ENCODE measurements at places on chromosomes 2 and 18.

GRCh38 chr18:59980188-59980637 is 80.4 kb downstream of the PMAIP1 start:
- DNase-seq: no peak

DNA sequence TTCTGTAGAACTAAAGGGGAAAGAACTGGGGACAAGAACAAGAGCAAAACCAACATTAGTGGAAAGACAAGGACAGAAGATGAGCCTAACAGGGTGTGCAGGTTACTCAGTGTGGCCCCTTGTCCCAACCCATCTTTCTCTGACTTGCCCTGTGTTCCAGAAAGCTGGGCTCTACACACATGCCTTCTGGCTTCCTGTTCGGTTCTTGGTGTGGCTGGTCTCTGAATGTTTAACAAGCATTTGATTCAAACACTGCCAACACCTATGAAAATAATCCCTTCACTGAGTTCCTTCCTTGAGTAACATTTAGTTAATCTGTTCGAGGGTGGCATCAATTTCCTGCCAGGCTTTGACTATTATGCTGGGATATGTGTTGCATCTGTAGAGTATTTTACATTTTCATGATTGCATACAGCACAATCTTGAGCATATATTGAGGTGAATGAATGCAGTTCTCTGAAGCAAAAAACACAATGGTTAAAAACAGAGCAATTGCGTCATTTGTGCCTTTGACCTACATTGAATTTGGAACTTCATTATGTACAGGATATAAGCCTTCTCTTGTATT is 83.3 kb downstream of the MBD2 start:
- DNase-seq: no peak

DNA sequence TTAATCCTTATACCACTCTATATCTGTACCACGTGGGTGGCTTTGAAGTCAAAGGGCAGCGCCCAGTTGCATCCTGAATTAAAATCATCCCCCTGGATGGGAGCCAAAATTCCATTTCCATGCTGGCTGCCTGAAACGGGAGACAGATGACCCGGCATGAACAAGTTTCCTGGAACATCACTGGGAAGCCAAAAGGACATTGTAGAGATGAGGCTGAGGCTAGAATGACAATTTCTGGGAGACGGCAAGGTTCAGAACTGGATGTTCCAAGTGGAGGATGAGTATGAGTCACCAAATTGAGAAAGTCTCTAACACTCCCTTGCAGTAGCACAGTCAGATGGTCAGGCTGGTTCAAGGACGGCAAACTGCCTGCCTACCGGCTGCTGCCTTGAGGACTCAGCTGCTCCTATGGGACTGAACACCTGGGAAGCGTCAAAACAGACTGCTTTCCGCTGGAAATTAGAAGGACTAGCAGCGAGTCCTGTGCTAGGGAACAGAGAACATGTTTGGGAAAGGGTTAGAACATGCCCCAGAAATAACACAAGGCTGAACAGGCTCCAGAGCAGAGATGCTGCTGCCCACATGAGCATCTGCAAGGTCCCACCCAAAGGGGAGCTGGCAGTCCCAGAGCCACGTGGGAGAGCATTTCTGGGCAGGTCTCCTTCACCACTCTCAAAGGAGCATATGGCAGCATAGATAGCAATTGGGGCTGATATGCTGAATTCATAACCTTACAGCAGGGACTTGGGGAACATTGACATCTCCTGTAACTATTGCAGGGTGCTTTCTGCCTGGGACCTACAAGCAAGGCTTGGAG is 32.0 kb downstream of the YPEL5 start:
- DNase-seq: no peak

GRCh38 chr2:1740716-1741589 is 3.4 kb downstream of the PXDN start:
- no peak for DNase-seq
